ENCODE measurements at places on chromosomes 5 and 9.
A peak's percentile ranks its signal among the peaks of the same experiment; 100 is the strongest.

GRCh38 chr5:38417658-38418017, 138.8 kb downstream of the LIFR start:
- DNase-seq: no peak

DNA sequence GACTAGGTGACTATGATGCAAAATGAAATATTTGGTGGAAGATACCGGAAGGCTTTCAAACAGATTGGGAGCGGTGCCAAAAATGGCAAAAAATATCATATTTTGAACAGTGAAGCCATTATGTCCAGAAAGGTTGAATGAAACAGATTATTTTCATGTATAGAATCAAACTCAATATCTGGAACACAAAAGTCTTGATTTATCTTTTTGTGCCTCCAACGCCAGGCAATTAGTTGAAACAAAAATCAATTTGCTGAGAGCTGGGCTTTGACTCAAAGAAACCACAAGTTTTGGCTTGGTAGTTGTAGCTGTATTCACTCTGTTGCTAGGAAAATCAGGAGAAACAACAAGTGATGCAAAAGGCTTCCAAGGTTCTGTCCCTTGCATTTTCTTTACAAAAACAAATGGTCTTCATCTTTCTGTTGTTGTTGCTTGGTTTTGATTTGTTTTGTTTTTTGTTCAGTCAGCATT, 421.7 kb upstream of the TYRP1 start:
- DNase-seq: no peak

- DNase-seq: no peak
Measured at GRCh38 chr9:79447762-79448161, 124.0 kb upstream of the TLE4 start.

- peak; percentile 42 for DNase-seq
Measured at GRCh38 chr9:136881691-136882108, 4.6 kb upstream of the TRAF2 start.

DNA sequence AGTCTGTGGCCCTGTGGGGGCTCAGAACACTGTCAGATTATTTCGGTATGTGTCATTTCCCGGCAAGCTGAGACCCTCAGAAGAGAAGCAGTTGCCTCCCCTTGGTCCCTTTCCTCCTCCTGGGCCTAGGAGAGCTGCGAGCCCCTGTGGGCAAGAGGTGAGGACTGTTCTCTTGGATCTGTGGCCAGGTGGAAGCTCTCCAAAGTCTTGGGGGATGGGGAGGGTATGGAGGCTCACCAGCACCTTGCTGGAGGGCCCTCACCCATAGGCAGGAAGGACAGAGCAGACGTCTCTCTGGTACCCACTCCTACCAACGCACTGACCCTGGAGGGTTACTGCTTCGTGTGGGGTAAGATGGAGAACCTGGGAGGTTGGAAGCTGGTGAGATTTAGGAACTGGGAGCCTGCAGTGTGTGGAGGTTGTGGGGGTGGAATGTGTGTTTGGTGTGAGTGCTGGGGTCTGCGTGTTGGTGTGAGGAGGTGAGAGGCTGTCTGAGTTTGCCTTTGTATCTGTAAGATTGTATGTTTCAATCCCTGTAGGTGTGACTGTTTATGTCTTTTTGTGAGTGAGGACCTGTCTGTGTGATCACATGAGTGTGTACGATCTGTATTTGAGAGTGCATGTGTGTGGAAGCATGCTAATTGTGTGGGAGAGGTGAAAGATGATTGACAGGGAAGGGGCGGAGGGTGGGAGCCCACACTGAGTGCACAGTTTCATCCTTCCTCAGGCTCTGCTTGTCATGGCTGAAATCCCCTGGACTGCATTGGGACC, 52.4 kb upstream of the PSD2 start:
- no peak for DNase-seq

GRCh38 chr9:79377339-79377855, 194.4 kb upstream of the TLE4 start:
- DNase-seq: no peak

- DNase-seq: no peak
Measured at GRCh38 chr5:16580382-16580781, 36.4 kb downstream of the RETREG1 start.

- no peak for DNase-seq
Measured at GRCh38 chr9:124295159-124295794, 37.5 kb downstream of the NEK6 start.

- peak; percentile 37 for DNase-seq
Measured at GRCh38 chr5:133930061-133930812, 38.2 kb downstream of the C5orf15 start.

DNA sequence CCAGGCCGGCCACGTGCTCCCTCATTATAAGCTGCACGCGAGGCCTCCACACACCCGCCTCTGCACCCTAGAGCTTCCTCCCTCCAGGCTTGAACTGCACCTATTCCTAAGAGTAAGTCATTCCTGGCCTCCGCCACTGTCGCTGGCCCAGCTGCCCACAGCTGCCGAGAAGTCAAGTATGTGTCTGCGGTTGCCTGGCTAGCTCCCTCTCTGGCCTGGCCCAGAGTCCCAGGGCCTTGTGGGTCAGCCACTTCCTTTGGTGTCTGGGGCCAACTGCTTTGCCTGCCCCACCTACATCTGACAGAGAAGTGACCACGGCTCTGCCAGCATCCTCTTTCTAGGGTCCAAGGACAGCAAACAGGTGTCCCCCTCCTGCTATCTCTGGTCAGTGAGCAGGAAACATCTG, 18.3 kb downstream of the ABO start:
- no peak for DNase-seq

DNA sequence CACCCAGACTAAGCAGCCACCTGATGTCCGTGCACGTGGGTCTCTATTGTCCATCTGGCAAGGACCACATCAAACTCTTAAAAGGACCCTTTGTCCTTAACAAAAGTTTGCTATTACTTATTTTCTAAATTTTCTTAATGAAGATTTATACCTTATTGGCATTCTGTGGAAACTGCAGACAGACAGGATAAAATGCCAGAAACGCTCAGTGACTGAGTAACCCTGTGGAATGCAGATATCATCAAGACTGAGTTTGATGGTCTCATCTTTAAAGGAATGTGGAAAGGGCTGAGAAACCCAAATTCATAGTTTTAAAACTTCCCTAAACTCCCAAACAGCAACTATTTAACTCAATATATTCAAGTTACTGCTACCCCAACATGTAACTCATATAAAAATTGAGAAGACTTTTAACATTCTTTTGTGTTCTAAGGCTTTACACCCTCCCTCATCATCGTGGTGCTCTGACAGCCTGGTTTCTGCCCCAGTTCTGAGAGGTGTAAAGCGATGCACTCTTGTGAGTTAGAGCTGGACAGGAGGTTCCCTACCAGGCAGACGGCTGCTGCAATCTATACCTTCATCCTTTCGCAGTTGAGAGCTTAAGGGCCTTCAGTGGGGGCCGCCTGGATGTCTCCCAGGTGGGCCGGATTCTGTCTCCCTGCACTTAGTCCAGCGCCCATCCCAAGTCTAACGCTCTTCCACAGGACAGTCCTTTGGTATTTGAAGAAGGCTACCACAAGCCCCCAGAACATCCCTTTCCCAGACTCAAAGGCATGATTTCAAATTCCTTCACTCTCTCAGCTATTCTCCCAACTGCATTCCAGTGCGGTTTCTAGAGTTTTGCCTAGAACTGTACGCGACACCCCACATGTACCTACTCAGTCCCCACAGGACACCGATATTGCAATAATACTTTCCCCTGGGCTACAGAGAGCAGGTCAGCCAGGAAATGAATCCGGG, 68.9 kb downstream of the DAP start:
- no peak for DNase-seq

GRCh38 chr5:129852747-129853352, 51.4 kb upstream of the CHSY3 start:
- DNase-seq: peak; percentile 55

- DNase-seq: no peak
Measured at GRCh38 chr5:169828385-169828784, 151.9 kb downstream of the INSYN2B start.

GRCh38 chr5:159050316-159051143, 49.2 kb downstream of the EBF1 start:
- DNase-seq: no peak

DNA sequence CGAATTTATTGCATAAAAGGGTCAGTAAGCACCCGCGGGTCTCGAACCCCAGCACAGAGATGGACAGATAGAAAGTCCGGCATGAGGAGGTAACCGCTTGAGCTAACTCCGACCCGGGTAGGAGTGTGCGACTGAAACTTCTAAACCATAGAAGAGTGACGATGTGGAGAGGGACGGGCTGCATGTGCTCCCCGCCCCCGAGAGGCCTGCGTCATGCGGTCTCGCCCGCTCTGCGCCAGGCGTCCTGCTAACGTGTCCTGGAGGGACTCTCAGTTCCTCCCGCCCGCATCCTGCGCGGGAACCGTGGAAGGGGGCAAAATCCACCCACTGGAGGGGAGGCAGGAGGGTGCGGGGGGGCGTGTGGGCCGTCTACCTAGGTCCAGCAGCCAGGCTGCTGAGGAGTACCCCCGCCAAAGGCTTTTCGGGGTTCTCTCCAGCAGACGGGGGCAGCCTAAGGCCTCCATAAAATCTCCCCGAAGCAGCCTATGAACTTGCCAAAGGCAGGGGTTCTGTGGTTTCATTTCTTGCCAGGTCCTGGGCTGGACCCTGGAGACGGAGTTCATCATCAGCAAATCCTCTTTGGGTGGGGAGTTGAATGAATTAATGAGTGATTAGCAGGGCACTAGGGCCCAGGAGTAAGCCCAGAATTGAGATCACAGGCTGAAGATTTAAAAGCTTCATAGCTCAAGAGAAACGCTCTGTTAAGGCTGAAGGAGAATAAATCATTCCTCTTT, 51.9 kb downstream of the TGFBI start:
- DNase-seq: peak; percentile 30

GRCh38 chr5:139664086-139664693, 16.0 kb downstream of the CXXC5 start:
- DNase-seq: no peak

GRCh38 chr9:35732800-35733541, 505 bp downstream of the CREB3 start:
- DNase-seq: peak; percentile 23

GRCh38 chr5:5492087-5492933, 69.8 kb downstream of the ICE1 start:
- peak; percentile 64 for DNase-seq

- no peak for DNase-seq
Measured at GRCh38 chr9:133320421-133320881, 15.5 kb downstream of the SURF6 start.

- DNase-seq: no peak
Measured at GRCh38 chr5:1515921-1516571, 7.7 kb downstream of the LPCAT1 start.

GRCh38 chr9:14936491-14936890, 26.3 kb upstream of the FREM1 start:
- no peak for DNase-seq

GRCh38 chr9:16136961-16137360, 584.1 kb downstream of the CCDC171 start:
- no peak for DNase-seq

GRCh38 chr9:130292106-130292505, 26.5 kb downstream of the HMCN2 start:
- DNase-seq: no peak

Measured in CD4-positive, alpha-beta T cell treated with Interleukin-4 for 4 hours (primary cell).